ENCODE measurements at places on chromosomes 4 and X.

DNA sequence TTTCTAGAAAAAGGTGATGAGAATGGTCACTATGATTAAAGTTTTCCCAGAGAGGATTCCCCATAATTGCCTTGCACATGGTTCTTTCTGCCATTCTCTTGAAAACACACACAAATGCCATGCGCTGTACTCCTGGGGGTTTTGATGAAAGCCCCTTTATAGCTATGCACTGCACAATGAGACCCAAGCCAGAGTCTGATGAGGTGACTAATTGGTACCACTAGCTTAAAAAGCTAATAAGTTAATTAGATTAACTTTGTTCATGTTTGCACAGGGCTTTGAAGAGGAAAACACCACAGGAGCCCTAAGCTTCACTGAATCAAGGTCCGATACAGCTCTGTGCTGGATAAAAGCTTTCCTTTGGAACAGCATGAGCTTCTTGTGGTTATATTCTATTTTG, 132.2 kb downstream of the NKX6-1 start:
- no peak for DNase-seq

GRCh38 chr4:173367946-173368345, 2.8 kb upstream of the SAP30 start:
- DNase-seq = peak; percentile 80

DNA sequence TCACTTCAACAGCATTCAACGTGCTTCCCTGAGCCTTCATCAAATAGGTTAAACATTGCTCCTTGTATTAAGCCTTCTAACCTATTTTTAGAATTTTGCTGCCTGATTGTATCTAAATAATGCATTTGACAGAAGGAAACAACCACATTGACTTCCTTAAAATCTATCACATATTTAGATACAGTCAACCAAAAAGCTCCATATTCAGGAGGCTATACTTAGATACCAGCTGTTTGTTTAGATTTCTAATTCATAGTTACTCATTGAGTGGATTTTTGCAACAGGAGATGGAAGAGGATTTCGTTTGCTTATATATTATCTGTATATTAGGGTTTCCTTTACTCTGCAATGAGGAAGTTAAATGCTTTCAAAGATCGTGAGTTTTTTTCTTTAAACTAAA, 241.1 kb upstream of the PPP1R2C start:
- DNase-seq = no peak

DNA sequence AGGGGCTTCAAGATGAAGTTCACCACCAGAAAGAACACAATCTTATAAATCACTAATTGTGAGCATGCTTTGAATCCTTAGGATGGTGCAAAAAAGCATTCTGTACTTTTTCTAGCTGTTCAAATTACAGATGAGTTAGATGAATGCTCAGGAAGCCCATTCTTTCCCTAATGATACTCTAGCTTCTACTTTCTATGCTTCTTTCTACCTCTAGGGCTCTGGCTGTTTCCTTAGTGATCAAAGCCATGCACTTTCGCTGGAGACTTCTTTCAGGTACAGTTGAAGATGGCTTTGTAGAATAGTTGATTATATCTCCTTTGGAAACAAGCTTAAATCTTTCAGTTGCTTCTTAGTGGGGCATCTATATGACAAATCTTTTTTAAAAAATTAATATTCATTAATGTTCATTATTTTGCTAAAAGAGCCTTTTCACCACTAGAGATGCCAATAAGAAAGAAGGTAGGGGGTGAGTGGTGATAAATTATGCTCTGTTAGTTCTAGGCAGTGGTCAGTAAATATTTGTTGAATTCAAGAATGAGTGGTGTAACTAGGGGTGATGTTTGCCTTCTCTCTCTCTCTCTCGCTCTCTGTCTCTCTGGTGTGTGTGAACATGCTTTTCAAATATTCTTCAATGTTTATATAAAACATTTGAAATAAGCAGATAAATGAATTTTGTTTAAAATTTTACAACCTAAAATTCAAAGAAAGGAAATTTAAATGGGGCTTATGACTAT, 169.4 kb downstream of the GLUD2 start:
- DNase-seq = no peak

DNA sequence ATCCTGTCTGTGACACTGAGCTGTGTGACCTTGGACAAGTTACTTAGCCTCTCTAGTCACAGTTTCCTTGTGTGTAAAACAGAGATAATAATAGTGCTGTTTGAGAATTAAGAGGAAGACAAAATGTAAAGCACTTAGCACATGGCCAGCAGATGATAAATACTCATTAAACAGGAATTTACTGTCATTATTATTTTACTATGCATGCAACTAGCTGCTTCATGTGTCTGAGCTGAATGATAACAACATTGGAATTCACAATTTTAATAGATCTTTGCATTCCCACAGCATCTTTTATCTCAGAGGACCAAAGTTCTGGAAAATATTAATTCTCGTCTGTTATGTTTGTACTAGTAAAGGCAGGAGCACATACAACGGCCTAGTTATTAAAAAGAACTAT, 79.2 kb upstream of the TET2 start:
- no peak for DNase-seq

DNA sequence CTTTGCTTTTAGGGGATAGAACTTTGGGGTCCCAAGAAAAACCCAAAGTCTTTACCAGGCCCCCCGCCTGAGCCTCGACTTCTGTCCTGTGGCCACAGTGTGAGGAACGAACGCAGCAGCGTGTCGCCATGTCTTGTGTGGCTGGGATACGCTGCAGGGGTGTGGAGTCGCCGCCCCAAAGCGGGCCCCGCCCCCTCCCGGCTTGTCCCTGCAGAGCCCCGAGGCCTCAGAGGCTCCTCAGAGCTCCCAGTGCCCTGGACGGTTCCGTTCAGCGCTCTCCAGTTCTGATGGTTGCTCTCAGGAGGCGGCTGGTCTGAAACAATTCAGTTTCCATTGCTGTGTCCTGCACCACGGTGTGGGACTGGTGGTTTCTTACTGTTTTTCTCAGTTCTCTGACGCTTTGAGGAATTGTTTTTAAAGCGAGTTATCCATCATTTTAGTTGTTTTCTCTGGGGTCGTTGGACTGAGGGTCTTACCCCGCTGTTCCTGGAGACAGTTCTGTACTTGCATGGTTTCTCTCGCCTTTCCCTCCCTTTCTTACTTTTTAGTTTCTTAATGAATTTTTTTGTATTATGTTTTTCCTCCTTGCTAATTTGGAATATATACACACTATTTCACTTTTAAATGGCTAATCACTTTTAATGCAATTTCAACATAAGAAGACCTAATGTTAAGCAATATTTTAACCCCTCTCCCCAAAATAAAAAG, 1.6 kb upstream of the IDUA start:
- peak; percentile 64 for DNase-seq

- DNase-seq = peak; percentile 47
Observed at GRCh38 chrX:65633826-65634225, 33.6 kb upstream of the MSN start.

GRCh38 chrX:132263127-132263526, 43.9 kb upstream of the RAP2C start:
- DNase-seq = no peak

- DNase-seq = no peak
Observed at GRCh38 chr4:41176340-41176739, 38.0 kb downstream of the APBB2 start.

GRCh38 chr4:152663203-152664066, 16.4 kb downstream of the TMEM154 start:
- peak; percentile 98 for DNase-seq

DNA sequence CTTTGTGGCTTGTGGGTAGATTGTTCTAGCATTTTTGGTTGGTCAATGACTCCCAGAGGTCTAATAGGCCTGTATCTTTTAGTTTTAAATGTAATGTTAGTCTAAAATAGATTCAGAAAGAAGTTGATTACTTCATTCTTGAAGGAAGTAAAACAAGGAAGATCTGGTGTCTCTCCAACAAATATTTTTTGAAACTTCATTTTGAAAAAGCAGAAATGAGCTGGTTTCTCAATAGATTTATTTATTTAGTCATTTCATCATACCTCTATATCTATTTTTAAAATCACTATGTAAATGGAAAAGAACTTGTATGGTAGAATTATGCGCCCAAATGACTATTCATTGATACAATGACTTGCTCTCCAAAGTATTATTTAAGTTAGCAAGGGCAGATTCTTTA, 7.2 kb downstream of the HTR2C start:
- DNase-seq = no peak

- no peak for DNase-seq
Observed at GRCh38 chr4:53507671-53508286, 83.5 kb downstream of the LNX1 start.

DNA sequence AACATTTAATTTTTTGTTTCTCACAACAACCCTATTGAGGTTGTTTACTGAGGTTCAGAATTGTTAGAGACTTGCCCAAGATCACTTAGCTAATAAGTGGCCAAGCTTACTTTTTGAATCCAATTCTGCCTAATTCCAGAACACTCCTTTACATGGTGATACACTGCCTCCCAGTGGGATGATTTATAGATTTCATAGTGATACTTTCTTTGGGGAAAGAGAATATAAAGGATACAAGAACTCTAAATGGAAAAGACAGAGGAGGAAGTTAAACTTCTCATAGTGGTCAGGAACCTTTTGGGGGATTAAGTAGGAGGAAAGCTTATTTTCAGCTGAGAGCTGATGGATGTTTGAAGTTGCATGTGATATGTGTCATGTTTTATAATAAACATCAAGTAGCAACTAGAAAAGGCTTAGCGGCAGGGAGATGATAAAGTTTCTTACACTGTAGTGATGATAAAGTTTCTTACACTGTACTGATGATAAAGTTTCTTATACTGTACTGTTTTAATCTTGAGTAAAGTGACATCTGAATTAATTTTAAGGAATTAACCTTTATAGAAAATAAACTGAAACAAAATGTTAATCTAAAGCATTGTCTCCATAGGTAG, 15.3 kb downstream of the STAG2 start:
- peak; percentile 78 for DNase-seq

DNA sequence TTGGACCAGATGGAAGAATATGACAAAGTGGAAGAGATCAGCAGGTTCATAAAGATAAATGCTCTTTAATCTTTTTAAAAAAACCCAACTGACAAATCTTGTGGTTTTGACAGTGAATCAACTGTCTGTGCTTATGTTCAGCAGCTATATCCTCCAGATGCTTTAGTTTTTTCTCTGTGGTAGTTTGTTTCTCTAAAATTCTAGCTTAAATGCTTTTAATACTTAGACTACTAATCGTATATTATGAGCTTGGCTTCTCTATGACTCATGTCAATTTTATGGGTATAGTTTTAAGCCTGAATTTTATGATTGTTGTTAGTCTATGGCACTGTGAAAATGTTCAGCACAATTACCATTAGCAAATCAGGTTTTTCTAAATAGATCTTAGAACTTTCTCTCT, 12.9 kb downstream of the HHIP start:
- DNase-seq = peak; percentile 80

DNA sequence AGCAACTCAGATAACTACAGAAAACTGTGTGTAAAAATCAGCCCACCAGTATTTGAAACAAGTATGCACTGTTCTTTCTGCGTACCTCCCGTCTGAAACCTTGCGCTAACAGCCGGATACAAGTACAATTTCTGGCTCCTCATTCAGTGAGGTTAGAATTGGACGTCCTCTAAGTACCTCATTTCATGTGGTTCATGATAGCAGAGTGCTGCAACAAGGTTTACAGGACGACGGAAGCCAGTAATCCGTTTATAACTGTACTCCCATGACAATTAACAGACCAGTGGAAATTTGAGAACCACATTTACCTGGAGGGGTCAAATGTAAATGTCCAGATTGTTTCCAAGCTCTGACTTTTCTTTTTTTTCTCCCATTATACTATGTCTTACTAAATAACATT, 52.9 kb upstream of the TENM3 start:
- DNase-seq = no peak

- no peak for DNase-seq
Observed at GRCh38 chr4:8121292-8122015, 37.2 kb downstream of the ABLIM2 start.

DNA sequence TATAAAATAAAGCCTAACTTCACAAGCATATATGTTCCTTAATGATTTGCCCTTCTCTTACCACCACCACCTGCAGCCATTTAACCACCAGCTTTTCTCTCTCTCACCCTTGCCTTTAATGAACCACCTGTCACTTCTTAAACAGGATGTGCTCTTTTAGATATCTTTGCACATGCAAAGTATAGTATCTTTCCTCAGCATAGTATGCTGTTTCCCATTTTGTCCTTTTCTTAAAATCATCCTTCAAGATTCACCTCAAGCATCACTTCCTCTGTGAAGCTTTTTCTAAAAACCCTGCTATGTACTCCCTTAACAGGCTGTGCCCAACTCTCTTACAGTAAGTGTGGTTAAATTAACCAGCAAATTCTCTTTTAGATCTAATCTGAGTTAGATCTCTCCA, 8.2 kb upstream of the CNOT6L start:
- no peak for DNase-seq

- DNase-seq = no peak
Observed at GRCh38 chr4:146124023-146124680, 51.4 kb upstream of the LSM6 start.

DNA sequence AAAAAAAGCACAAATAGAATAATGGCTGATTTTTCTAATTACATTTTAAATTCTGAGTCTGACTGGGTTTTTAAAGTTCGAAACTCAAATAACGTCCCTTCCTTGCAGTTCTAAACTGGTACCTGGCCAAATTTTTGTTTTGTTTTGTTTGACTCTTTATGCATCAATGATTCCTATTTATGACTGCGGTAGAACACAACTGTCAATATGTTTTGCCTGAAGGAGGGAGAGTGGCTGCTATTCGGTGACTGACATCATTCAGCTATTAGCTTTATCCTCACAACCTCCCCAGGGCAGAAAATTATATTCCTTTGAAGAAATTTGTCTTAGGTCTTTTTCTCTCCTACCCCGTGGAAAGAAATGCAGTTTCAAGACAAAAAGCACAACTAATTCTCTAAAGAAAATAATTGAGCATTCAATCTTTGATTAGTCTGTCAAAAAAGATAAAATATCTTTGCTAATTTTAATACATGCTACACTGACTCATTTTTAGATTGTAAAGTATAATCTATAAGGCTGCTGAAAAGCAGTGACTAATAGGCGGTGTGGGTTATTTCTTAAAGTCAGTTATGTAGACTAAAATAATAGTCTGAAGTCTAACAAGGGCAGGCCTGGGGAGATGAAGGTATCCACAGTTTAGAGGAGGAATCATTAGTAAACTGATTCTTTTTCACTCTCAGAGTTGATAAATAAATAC, 61.9 kb downstream of the TMEM150C start:
- no peak for DNase-seq

DNA sequence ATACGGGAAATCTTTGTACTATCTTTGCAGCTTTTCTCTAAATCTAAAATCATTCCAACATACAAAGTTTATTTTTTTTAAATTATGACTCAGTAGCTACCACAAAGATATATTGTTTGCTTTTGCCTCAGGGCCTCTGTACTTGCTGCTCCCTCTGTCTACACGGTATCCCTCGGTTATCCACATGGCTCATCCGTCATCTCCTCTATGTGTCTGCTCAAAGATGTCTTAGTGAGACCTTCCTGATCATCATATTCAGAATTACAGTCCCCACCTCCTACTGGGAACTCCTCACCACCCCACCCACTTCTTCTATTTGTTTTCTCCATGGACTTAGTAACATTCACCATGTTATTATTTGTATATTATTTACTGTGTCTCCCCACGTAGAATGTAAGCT, 107.8 kb downstream of the PARM1 start:
- no peak for DNase-seq

Data from OCI-M1 (cell line).